SHP77 (cell line): ENCODE measurements at places on chromosomes 5 and 9.

DNA sequence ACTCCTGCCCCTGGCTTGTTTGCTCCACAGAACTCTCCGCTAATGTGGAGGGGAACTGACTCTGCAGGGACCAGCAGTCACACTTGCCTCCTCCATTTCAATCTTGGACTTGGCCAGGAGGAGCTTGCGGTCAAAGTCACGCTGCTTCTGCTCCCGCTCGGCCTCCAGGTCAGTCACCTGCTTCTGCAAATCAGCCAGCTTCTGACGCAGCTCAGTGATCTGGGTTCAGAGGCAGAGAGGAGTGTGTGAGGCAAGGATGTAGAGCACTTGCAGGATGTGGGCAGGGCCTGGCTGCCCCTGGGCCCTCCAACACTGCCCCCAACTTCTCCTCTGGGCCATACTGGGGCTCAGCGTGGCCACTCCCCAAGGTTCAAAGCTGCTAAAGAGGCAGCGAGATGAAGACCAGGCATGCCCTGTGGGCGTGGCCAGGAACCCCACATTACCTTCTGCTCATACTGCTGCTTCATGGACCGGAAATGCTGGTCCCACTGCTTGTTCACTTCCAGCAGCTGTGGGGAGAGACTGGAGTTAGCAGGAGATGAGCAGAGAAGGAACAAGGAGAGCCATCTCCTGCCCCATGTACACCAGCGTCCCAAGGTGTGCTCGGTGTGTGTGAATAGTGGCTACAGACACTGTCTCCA lies 22.2 kb downstream of the GPX3 start:
- no peak for DNase-seq

- no peak for DNase-seq
Observed at GRCh38 chr5:61301341-61302199, 30.5 kb upstream of the ZSWIM6 start.

DNA sequence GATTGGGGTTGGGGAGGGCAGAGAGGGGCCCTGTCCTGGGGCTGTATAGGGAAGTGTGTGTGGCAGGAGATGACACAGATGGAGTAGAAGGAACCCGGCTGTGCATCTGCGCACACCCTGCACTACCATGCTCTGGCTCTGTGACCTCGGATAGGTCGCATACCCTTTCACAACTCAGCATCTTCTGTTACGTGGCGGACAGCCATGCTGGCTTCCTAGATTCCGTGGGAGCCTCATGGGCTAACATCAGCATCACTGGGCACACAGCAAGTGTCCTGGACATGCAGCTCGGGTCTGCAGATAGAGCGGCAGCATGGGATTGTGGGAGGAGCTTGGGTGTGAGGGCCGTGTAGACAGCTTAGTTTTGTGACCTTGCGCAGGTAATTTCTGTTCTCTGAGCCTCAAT lies 9.2 kb downstream of the ARPC5L start:
- DNase-seq: no peak

GRCh38 chr5:121090822-121091221 lies 626.7 kb downstream of the PRR16 start:
- no peak for DNase-seq

DNA sequence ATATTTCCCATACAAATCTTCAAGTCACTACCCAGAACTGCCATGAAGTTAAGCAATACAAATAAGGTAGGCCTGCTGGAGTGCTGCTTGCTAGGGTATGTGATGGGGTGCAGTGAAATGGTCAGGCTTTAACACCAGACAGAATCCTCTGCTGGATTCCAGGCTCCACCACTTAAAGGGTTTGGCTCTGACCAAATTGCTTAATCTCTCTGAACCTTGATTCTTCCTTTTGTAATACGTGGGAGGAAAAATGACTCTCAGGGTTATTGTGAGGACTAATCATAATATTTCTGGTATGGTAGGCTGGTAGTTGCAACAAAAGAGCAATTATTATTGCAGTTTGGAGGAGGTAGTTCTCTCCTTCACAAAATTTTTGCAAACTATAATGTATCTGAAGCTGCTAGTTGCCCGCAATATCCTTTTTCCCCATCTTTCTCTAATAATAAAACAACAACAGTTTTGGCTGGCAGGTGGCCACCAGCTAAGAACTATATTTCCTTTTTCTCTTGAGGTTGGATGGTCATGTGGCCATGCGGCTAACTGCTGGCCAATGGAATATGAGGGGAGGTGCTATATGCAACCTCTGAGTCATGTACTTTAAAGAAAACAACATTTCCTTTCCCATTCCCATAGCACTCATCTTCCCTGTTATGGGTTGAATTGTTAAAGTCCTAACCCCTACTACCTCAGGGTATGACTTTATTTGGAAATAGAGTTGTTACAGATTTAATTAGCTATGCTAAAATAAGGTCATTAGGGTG lies 44.1 kb downstream of the CCL28 start:
- DNase-seq: no peak

GRCh38 chr5:5665225-5666075 lies 243.0 kb downstream of the ICE1 start:
- DNase-seq: no peak
